Right lung (tissue), 10 donors: ENCODE measurements at places on chromosomes 11 and 22.

- DNase-seq, result peak; percentile 61
Observed at GRCh38 chr11:65503949-65504673, 5.3 kb downstream of the MALAT1 start.

DNA sequence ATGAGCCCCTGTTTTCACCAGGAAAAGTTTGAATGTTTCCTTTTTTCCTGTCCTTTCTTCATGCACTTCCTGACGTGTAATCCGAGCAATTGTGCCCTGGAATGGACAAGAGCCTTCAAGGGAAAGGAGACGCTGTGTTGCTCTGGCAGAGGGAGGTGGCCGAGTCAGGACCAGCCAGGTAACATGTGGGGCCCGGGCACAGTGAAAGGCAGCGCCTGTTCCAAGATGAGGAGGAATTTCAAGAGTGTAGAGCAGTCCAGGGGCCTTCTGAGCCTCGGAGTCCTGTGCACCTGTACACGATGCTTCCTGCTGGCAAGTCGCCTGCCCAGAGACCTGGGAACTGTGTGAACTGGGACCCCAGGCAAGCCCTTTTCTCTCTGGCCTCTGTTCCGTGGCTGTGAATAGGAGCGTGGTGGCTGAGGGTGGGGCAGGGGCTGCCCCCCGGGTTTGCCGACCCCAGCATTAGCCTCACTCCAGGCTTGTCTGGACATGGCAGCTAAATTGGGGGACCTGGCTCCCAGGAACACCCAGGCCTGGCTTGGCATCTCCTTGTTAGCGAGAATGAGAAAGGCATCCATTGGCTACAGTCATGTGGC is 92.0 kb downstream of the MYEOV start:
- no peak for DNase-seq

- DNase-seq, result peak; percentile 37
Observed at GRCh38 chr11:62337303-62338181, at the start of gene ASRGL1. ASRGL1 (plus strand) TSS chr11:62337448; CDS start chr11:62337978, 530 bp downstream.

DNA sequence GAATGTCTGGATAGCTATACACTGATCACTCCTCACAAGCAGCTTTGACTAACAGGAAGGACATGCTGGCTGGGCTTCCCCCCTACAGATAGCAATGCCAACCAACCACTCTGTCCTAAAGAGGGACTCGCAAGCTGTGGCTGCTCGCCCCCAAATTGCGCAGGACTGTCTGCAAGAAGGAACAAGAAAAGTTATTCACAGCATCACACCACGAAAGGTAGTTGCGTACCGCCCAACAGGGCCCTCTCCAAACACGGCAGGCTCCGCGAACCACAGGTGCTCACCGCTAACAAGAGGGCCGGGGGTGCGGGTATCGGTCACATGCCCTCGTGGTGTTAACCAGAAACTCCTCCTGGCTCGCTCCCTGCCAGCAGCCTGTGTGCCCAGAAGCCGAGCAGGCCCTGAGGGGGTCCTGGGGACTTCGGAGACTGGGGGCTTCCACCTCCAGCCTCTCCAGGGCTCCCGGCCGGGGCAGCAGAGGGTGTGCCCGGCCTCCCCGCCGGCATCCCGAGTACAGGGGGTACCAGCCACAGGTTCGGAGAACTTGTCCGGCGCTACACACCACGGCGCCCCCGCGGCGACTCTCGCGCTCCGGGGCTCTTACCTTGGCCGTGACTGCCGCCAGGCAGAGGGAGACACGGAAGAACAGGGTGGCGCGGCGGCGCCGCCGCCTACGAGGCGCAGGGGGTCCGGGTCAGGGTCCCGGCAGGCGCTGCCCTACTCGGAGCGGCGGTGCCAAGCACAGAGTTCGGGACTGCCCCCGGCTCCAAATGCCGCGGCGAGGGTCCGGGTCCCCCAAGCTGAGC is 682 bp downstream of the LARGE1 start:
- DNase-seq, result peak; percentile 34

GRCh38 chr11:3367221-3367620 is 11.7 kb downstream of the ZNF195 start:
- DNase-seq, result no peak

DNA sequence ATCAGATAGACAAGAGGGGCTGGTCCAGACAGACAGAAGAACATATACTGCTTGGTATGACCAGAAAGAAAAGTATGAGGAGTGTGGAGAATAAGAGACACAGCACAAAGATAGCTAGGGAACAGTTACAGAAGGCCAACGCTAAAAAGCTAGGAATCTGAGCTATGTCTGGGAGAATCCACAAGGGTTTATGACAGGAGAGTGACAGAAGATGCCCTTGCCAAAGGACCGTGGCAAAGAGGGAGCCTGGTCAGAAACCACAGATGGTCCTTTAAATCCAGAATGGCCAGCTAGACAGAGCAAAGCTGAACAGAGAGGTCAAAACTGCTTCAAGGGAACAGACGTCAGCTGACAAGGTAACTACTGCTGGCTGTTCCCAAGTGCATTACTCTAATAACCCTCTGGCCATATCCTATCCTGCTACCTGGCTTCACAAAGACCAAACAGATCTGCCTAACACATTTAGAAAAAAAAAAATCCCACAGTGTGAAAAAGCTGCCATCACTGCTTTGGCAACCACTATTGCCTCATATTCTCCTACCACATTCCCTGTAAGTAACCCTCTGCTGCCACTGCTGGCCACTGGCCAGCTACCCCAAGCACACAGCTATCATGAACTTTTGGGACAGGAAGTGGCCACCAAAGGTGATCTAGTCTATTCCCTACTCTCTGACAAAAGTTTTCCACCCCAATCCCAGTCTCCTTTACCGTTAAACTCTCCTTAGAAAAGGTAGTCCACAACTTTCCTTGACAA is 7.3 kb downstream of the SERGEF start:
- no peak for DNase-seq

GRCh38 chr11:134530636-134531326 is 118.7 kb upstream of the B3GAT1 start:
- DNase-seq, result no peak

DNA sequence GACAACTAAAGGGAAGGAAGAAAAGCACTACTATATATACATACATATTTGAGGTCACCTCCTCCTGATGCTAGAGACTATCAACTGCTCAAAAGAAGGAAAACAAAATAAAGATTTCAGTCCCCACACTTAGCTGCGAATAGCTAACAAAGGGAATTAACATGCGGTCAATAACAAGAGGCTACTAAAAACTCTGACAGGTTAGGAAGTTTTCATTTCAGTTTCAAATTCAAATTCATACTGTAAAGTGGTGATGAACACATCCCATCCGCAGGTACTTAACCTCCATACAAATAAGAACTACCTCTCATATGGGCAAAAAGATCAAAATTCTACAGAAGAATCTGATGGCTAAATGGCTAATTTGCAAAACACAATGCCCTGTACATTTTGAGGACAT is 2.6 kb downstream of the NAP1L4 start:
- no peak for DNase-seq

DNA sequence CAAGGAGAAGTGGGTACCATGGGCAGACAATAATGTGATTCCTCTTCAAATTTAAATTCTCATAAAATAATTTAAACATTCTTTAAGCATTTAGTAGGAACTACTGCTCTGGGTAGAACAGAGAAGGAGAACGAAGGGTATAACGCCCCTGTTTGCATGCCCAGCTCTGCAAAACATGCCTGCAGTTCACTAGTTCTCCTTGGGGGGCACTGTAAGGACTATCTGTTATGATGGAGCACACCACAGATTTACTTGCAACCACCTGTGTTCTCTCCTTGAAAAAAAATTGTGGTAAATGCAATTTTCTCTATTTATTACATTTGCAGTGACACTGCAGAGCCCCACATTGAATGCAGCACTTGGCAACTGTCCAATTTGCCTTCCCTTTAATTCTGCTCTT is 100.3 kb downstream of the GUCY1A2 start:
- DNase-seq, result no peak

- no peak for DNase-seq
Observed at GRCh38 chr22:30778261-30778660, 83.6 kb downstream of the OSBP2 start.

- DNase-seq, result no peak
Observed at GRCh38 chr11:66866511-66866986, 9.7 kb downstream of the LRFN4 start.

- DNase-seq, result no peak
Observed at GRCh38 chr11:58745705-58746364, 14.1 kb upstream of the GLYAT start.

DNA sequence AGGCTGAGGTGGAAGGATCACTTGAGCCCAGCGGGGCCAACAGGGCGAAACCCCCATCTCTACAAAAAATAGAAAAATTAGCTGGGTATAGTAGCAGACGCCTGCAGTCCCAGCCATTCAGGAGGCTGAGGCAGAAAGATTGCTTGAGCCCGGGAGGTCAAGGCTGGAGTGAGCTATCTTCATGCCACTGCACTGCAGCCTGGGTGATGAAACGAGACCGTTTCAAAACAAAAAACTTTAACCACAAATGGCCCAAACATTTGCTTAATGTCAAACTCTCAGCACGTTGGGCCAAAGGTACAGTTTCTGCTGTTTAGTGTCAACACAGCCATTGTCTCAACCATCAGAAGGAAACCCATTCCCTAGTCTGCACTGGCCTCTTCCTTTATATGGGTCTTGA is 69.2 kb upstream of the TTC12 start:
- DNase-seq, result no peak

- DNase-seq, result no peak
Observed at GRCh38 chr11:128830290-128831173, 36.6 kb downstream of the KCNJ1 start.

GRCh38 chr11:116890607-116891006 is 53.2 kb upstream of the APOA1 start:
- no peak for DNase-seq

DNA sequence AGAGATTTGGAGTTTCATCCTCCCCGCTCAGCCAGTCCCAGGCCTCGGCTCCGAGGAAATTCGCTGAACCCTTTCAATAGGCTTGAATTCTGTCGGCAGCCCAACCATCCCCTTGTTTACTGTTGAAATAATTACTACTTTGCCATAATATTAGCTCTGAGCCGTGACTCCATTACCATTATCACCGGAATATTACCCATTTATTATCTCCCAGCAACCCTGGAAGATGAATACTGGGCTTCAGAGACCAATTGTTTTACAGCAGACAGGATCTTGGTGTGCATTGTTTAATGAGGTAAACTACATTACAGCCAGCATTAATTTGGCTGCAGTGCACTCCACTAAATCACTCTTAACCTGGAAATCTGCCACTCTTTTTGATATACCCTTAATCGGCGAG is 867.4 kb downstream of the NTM start:
- DNase-seq, result no peak

DNA sequence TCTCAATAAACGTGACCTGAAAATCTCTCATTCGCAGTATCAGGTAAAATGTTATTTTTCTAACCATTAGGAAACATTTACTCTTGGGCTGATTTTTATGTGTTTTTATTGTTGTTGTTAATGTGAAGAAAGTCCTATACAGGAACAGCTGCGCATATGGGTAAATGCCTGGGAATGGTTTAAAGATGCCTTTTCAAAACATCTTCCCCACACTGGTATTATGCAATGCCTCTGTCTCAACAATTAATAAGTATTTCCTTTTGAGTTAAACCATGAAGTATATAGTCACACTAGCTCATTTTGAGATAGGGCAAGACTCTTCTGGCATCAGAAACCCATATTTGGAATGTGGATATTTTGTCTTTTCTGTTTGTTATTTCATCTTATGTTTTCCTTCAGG is 13.7 kb upstream of the LIN7C start:
- no peak for DNase-seq

GRCh38 chr11:119356349-119357031 is 10.0 kb upstream of the MFRP start:
- peak; percentile 76 for DNase-seq

GRCh38 chr11:19320827-19321226 is 80.1 kb upstream of the E2F8 start:
- DNase-seq, result peak; percentile 56

DNA sequence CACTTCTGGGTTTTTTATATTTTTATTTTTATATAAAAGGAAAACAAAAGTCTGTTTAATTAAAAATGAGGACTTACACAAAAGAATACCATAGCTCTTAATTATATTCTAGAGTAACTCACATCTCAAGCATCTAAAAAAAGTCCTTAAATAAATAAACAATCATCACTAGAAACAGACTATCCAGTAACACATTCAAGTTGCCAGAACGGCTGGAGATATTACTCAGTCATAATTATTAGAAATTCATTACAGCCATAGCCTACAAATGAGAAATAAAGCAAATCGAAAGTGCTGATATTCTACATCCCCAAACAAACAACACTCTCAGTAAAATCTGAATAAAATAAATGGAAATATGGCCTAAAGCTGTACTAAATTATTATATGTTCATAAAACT is 182.5 kb upstream of the C11orf58 start:
- no peak for DNase-seq

GRCh38 chr11:69640995-69641581 is at the start of gene CCND1:
CCND1 (plus strand) TSS chr11:69641156; CDS start chr11:69641314, 158 bp downstream.
- DNase-seq, result peak; percentile 88

GRCh38 chr11:59776210-59777066 is 21.3 kb downstream of the STX3 start:
- DNase-seq, result no peak

GRCh38 chr22:46684706-46685105 is 53.3 kb downstream of the CERK start:
- DNase-seq, result no peak

DNA sequence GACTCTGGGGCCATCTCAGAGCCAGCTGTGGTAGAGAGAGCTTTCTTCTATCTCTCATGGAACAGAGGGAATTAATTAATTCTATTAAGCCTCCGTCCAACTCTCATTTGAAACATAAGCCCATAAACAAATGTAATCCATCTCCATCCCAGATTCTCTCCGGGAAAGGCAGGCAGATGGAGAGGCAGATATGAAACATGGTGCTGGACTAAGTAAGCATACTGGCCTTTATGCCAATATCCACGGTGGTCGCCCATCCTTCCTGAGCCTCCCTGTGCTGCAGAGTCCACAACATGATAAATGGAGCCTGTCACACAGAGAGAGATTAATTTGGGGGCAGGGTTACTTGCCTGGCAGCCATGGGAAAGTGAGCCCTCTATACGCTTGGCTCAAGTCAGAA is 44.8 kb downstream of the PRR5L start:
- DNase-seq, result no peak

DNA sequence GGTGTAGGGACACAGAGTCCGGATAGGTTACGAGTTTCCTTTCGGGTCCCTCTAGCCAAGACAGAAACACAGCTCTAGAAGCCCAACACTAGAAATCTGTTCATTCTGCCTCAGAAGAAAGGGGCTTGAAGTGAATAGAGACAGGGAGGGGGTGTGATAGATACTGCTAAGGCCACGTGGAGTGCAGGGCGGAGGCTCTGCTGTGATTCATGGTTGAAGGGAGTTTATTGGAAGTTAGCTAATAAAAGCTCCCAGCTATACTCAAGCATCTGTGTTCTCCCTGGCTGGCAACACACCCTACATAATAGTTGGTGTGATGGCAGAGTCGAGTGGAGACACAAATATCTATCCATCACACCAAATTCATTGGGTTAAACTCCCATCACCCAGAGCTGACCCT is 337.4 kb downstream of the CADM1 start:
- DNase-seq, result no peak

DNA sequence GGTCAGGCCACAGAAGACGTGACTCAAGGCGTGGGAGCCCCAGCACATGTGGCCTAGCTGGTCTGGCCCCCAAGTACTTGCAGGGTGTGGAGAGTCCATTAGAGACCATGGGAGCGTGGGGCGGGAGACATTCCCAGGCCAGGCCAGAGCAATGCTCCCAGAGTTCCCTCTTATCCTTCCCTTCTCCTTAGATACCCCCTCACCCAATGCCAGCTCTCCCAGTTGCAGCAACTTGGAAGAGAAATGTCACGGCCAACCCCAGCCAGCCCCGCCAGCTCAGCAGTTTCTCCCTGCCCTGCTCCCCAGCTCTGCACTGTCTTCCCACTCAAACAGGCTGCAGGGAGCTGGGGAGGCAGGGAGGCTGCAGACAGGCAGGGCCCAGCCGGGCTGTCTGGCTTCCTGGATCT is 65.4 kb upstream of the TSPAN18 start:
- no peak for DNase-seq
